ENCODE measurements at places on chromosomes 6 and 20.

DNA sequence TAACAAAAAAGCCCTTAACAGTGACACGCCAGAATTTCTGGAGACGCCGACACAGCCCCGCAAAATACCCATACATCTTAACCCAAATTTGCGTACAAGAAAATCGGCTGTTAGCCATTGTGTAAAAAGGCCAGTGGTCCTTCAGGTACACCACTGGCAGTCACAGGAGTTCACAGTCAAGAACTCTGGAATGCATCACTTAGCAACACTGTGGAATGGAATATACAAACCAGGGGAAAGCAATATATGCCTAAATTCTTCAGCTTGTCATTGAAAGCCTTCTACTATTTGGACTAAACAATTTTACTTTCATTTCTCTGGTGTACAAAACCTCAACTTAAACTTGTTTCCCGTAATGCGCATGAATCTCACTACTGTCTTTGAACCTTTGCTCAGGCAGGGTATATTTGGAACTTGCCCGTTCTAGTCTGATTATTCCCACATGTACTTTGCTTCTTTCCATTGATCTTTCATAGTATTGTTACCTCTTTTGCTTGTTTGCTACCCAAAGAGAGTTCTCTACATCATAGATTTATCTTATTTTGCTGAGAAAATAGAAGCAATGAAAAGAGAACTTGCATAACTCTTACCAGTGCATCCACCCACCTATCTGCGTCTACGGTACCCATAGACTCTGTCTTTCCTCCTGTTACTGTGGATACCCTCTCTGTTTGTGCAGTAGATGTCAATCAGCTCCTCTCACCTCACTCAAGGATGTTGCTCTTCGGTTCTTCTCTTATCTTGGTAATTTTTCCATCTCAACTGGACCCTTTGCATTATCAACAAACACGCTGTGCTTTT is at the start of gene ARMH2:
ARMH2 (minus strand) TSS at position 178 of the 801 bp plus-strand sequence; CDS start at position 118, 60 bp downstream.
- DNase-seq: no peak

DNA sequence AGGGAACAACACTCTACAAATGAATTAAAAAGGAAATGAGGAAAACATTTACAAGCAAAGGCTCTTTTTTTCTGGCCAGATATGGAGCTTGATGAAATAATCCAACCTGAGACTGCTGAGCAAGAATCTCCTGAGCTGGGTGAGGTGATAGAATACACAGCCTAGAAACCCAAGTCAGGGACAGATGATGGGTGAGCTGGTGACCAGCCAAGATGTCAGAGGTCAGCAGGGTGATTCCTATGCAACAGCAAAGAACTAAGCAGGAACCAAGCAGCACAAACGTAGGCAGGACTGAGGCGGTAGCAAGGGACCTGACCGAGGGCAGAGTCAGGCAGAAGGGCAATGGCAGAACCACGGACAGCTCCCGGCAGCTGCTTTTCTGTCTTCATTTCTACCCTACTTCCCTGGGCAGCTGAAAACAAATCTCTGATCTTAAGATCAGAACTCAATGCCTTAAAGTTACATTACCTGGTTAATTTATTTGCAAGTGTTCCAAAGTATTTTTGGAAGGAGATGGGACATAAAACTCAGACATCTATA is 75.1 kb downstream of the CDC40 start:
- peak; percentile 7 for DNase-seq

DNA sequence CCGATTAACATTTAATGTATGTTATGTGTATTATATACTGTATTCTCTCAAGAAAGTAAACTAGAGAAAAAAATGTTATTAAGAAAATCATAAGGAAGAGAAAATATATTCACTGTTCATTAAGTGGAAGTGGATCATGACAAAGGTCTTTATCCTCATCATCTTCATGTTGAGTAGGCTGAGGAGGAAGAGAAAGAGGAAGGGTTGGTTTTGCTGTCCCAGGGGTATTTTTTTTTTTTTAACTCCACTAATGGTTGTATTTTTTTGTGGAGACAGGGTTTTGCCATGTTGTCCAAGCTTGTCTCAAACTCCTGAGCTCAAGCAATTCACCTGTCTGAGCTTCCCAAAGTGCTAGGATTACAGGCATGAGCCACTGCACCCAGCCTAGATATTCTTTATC is 11.0 kb downstream of the ECT2L start:
- DNase-seq: no peak

GRCh38 chr20:61442075-61442670 is 190.1 kb downstream of the CDH4 start:
- no peak for DNase-seq

DNA sequence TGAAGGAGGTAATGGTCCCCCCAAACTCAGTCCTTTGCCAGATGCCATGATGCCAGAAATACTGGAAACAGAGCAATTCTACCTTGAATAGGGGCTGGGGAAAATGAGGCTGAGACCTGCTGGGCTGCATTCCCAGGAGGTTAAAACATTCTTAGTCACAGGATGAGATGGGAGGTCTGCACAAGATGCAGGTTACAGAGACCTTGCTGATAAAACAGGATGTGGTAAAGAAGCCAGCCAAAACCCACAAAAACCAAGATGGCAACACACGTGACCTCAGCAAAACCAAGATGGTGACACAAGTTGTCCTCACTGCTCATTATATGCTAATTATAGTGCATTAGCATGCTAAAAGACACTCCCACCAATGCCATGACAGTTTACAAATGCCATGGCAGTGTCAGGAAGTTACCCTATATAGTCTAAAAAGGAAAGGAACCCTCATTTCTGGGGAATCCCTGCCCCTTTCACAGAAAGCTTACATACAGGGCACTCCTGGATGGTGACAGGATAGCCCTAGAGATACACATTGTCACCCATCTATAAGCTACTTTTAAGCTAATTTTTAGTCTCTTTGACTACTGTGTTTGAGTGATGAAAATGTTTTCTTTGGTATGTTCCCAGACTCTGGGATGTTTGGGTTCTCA is 979.7 kb downstream of the TBC1D32 start:
- no peak for DNase-seq

- DNase-seq: peak; percentile 62
Observed at GRCh38 chr20:4573564-4574355, 147.9 kb upstream of the PRND start.

- DNase-seq: peak; percentile 53
Observed at GRCh38 chr6:30490026-30490876, 942 bp downstream of the HLA-E start.

DNA sequence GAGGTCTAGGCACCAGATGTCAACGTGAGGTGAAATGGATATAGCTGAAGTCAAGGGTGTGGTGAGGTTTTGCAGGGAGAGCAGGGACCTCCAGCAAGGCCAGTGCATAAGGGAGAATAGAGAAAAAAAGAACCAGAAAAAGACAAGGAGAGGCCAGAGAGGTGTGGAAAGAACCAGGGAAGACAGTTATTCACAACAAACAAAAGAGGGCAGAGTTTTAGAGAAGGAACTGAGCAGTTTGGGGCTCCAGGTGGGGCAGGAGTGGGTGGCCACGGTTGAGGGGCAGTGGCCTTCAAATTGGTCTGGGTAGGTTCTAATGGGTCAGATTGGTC is 11.6 kb upstream of the NQO2 start:
- no peak for DNase-seq
